Hepatocyte (in vitro differentiated cells): ENCODE measurements at places on chromosomes 6 and 20. TPM values are rescaled to one million over a fixed set of nuclear protein-coding genes. Genes with fewer than 3 reads are reported as not detected.

DNA sequence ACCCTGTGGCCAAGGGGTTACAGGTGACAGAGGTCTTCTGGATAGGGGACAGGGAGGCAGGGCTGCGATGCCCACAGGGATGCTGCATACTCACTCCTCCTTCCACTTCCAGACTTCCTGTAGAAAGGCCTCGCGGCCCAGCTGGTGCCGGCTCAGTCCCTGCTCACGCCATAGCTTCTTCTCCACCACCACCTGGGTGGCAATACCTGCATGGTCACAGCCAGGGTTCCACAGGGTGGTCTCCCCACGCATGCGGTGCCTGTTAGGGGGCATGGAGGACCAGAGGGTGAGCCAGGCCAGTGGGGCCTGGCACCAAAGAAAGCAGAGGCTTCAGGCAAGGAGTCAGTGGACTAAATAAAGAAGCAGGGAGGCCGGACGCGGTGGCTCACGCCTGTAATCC lies 8.3 kb upstream of the VWA7 start:
- DNase-seq: no peak
- no peaks in the 10 kb centered on the region for H3K4me1 ChIP-seq
- no peaks in the 10 kb centered on the region for H3K36me3 ChIP-seq
- H3K27ac ChIP-seq: no peak overlapping the region
- H3K4me3 ChIP-seq: no peak overlapping the region

DNA sequence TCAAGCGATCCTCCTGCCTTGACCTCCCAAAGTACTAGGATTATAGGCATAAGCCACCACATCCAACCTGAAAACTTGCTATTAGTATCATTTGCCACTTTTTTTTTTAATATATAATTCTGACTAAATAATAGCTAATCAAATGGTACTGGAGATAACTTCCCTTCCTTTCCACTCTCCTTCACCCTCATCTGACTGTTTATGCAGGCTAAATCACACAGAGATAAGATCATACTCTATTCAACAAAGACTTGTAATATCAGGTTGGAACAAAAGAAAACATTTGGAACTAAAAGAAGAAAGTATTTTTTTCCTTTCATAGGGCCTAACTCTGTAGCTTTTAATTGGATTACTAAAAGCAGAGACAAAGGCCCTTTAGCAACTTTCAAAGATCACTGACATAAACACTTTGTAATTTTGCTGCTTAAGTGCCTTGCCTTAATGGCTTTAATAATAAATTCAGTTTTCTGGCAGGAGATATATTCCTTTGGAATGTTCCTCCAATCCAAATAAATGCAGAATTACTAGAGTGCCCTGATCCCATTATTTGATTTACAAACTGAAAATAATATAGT lies 198.7 kb upstream of the ASCC3 start:
- DNase-seq: no peak
- H3K4me3 ChIP-seq: no peak overlapping the region
- H3K36me3 ChIP-seq: no peaks in the 10 kb centered on the region
- no peaks in the 10 kb centered on the region for H3K27me3 ChIP-seq
- no peaks in the 10 kb centered on the region for H3K4me1 ChIP-seq
- H3K27ac ChIP-seq: no peak overlapping the region

Gene FAM162B
- 3.2 and 4.9 TPM in 2 replicates for polyA plus RNA-seq

Gene OR12D3
- polyA plus RNA-seq: not detected in 2 replicates

Gene CST2
- polyA plus RNA-seq: not detected in 2 replicates

Gene DLL1
- polyA plus RNA-seq: 3.1 and 3.6 TPM in 2 replicates

Gene COX4I2
- polyA plus RNA-seq: 0.37 and 3.3 TPM in 2 replicates
